ENCODE measurements at places on chromosomes 16 and 17. TPM values are rescaled to one million over a fixed set of nuclear protein-coding genes. Genes with fewer than 3 reads are reported as not detected.

TLCD3A gene
- 18.7 TPM for total RNA-seq

PYDC1 gene
- not detected for total RNA-seq

TBC1D3E gene
- total RNA-seq, result not detected

ABCC6 gene
- total RNA-seq, result 0.49 TPM

SLC5A11 gene
- total RNA-seq, result not detected

HOXB9 gene
- total RNA-seq, result not detected

TNFRSF17 gene
- not detected for total RNA-seq

MYO1C gene
- total RNA-seq, result 118 TPM

KRTAP2-2 gene
- not detected for total RNA-seq

TPSG1 gene
- not detected for total RNA-seq

SAMD14 gene
- total RNA-seq, result 4.4 TPM

TVP23A gene
- 0.98 TPM for total RNA-seq

CAMKK1 gene
- total RNA-seq, result 12.0 TPM

TEKT5 gene
- total RNA-seq, result not detected

BHLHA9 gene
- total RNA-seq, result not detected

MMP25 gene
- total RNA-seq, result 0.25 TPM

GGT6 gene
- total RNA-seq, result 9.6 TPM

OR1F1 gene
- not detected for total RNA-seq

FBXL19 gene
- 21.4 TPM for total RNA-seq

NEUROD2 gene
- not detected for total RNA-seq

NPTX1 gene
- 0.49 TPM for total RNA-seq

C16orf89 gene
- total RNA-seq, result 4.4 TPM

KRTAP2-1 gene
- not detected for total RNA-seq

HBZ gene
- total RNA-seq, result not detected

USP31 gene
- total RNA-seq, result 32.2 TPM

CPHXL2 gene
- not detected for total RNA-seq

OR4D2 gene
- total RNA-seq, result not detected

EFCAB5 gene
- total RNA-seq, result not detected

CACNG5 gene
- not detected for total RNA-seq

KRT27 gene
- total RNA-seq, result not detected

TAC4 gene
- not detected for total RNA-seq

STRADA gene
- 19.4 TPM for total RNA-seq

G6PC1 gene
- not detected for total RNA-seq

YWHAE gene
- 487 TPM for total RNA-seq

CHST5 gene
- total RNA-seq, result not detected

PHOSPHO1 gene
- not detected for total RNA-seq

MYL11 gene
- not detected for total RNA-seq

WNK4 gene
- 1.2 TPM for total RNA-seq

SPATA32 gene
- total RNA-seq, result not detected

AMDHD2 gene
- 25.5 TPM for total RNA-seq

MARVELD3 gene
- 4.7 TPM for total RNA-seq

PABPN1L gene
- not detected for total RNA-seq

SNX20 gene
- total RNA-seq, result 2.2 TPM

CD300LB gene
- 0.25 TPM for total RNA-seq

TBC1D3G gene
- not detected for total RNA-seq

SLC16A6 gene
- 2.7 TPM for total RNA-seq

MON1B gene
- 28.2 TPM for total RNA-seq

SLC22A31 gene
- total RNA-seq, result not detected

FBXO39 gene
- total RNA-seq, result not detected

ARHGAP44 gene
- 3.2 TPM for total RNA-seq

ADAP2 gene
- total RNA-seq, result 14.0 TPM

Data from vagina (tissue), 2 donors.